GM10248 (cell line): ENCODE measurements at places on chromosomes 7 and 10.

DNA sequence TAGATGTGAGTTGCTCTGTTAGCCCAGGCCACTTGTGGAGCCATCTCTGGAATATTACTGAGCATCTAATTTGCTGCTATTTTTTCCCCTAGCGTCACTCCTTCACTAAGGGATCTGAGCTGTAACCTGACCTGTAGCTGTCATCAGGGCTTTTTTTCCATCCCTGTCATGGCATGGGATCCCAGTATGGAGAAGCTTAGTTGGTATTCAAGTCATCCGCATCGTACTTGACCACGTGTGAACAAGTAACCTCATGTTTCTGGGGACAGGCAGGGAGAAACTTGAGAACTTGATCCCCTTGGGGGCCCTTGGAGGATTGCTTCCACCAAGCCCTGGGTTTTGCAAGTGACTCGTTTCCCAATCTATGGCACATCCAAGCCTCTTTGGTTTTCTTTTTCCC, 474.4 kb upstream of the GALNT17 start:
- DNase-seq: no peak

DNA sequence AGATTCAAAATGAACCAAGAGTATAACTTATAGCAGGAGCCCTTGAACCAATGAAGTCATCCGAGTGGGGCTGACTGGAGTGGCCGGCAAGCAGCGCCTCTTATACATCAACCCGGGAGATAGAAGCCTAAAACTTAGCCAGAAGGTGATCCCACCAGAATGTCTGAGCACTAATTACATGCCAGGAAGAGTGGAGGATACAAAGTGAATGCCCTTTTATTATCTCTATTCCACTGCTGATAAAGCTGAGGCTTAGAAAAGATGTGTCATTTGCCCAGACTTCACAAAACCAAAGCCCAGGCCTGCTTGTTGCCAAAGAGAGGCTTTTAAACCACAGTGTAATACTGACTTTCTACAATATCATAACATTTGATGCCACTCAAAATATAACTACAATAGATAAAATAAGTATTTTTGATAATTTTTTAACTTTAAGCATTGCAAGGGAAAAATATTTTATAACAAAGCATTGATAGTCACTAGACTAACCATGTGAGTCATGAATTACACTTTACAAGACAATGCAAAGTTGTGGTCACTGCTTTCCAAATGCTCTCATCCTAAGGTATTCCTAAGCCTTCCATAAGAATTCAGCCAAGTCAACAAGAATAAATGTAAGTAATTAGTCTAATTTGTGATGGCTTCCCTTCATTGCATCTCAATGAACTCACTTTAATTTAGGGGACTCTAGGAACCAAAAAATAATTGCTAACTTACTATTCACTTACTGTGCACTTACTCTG, 58.6 kb upstream of the ARID5B start:
- no peak for DNase-seq

DNA sequence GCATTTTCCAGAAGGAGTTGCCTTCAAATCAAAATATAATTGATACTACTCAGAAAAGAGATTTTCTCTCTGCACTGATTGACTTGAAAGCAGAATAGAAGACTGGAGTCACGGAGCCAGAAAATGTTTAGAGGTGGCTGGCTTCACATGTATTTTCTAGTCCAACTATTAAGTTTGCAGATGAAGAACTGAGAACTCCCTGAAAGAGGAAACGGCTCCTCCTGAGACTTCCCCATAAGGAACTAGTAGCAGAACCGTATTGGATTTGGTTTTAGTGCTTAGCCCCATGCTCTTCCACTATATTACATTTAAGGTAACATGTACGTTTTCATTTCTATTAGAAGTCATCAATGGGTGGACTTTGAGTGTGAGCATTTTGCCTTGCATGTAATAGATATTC, 946.3 kb downstream of the CNTNAP2 start:
- no peak for DNase-seq

DNA sequence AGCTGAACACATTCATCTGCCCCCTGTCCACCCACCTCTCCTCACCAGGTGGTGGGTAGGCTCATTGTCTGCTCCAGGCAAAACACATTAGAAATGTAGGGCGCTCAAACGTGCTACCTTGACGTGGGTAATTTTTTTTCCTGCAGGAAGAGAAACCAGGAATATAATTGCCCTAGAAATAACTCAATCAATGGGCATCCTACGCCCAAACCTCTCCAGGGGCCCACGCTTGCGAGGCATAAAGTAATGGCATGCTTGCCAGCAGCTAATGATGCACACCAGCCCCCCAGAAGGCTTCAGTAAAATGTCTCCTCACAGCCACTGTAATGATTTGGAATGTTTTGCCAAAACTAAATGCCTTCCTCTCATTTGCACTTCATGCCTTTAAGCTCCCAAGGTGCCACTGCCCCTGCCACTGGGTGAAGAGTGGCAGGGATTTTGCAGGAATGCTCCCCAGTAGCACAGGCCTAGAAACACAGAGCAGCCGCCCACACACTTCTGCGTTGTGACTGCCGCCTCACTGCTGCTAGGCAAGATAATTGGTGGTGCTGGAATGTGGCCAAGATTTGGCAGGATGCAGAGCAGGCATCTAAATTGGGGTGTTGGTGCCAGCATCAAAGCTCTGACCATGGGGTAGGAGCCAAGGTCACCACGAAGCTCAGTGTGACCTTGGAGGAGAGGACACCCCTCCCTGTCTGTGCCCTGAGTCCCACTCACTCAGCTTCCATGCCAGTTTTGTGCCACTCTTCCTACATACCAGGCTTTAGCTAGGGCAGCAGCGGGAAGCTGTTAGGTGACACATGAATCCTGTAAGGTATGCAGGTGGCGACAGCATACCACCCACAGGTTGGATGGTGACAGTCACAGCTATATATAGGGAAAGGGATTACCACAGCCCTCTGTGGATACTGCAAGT, 48.7 kb upstream of the PPP1R3C start:
- no peak for DNase-seq

DNA sequence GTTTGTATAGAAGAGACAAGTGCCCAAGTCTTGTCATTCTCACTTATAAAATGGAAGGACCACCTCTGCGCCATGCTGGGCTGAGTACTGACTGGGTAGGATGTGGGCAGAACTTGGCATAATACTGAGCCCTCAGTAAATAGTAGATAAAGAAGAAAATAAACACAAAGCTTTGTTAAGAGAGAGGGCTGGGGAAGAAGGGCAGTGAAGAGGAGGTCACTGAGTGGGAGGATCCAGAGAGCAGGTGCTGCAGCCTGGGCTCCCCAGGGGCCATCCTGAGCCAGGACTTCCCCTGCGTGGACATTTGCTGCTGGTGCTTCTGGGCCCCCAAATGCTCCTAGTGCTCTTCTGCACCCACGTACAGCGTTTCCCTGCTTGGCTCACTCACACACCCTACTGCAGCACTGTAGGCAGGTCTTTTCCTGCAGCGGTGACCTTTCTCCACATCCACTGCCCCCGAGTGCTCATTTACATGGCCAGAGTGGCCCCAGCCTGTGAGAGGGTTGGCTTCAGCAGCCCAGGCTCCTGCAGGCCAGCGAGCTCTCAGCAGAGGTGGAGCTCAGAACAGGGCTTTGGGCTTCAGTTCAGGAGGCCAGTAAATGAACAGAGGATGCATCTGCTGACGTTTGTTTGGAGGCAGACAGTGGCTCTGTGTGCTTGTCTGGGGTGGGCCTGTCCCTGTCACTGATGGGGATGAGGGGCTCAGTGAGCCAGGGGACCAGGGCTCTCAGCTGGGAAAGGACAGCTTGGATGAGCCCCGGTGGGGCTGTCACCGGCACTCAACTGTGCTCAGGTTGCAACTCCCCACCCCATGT, 164.6 kb downstream of the ADARB2 start:
- DNase-seq: no peak

- DNase-seq: no peak
Measured at GRCh38 chr7:50599385-50599784, 34.2 kb upstream of the DDC start.

DNA sequence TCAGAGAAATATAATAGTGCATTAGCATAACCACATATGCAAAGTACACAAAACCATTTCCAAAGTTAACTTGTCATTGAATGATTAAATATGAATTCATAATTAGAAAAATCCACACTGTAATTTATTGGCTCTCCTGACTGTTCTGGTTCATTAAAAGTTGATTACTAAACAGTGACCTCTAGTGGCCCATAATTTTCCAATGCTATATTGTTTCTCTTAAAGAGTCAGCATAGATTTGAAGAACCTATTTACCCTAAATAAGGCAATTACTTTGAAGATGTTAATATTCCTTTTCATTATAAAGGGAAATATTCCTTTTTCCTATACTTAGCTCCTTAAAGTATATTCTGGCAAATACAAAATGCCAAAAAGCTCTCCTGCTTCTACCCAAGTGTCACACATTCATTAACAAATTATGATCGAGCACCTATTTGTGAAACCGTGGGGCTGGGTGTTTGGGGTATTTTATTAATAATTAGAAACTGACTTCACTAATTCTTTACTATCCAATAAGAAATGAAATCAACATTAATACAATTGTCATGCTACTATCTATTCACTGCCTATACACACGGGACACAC, 86.2 kb downstream of the HIBADH start:
- peak; percentile 24 for DNase-seq

- no peak for DNase-seq
Measured at GRCh38 chr7:130293521-130293920, 560 bp downstream of the CPA4 start.

GRCh38 chr7:3942276-3942675, 641.2 kb downstream of the SDK1 start:
- DNase-seq: no peak

GRCh38 chr10:50470345-50470744, 153.4 kb downstream of the SGMS1 start:
- DNase-seq: no peak

- DNase-seq: no peak
Measured at GRCh38 chr10:37003126-37003525, 122.3 kb upstream of the ANKRD30A start.

DNA sequence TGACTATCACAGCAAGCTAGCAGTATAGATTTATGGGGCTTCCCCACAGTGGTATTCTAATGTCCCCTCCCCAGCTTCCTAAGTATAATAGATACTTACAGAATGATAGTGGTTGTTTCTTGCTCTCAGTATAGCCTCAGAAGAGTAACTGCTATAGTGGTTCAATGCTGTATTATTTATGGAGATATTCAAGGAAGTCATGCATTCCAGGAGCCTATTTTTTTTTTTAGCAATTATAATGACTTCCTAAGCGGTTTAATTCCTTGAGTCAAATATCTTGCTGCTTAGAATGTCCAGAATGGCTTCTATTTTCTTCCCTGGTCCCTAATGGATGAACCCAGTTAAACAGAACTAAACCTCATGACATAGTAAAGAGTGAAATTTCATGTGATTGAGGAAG, 451.5 kb upstream of the SEMA3D start:
- DNase-seq: no peak

GRCh38 chr10:77333610-77334340, 303.8 kb downstream of the KCNMA1 start:
- DNase-seq: no peak

DNA sequence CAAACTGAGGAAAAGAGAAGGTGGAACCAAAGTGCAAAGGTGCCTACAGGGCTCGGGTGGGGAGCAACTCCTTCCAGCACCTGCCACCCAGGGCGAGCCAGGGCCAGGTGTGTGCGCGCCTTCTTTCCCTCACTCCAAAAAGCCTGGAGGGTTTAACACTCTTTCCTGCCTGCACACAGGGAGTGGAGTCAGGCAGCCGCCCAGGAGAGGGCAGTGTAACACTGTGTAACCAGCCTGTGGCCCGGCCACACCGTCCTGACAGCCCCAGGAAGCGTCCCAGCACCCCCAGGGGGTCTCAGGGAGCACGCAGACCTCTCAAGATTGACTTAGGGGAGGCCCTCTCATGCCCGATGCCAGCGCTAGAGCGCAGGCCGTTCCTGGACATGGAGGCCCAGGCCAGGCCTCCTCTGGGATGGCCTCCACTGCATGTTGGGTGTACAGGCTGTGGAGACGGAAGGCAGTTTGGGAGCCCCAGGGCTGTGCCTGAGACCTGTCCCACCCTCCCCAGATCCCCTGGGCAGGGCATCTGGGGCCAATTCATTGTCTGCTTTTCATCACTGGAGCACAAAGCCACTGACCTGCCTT, 13.4 kb downstream of the BRI3 start:
- peak; percentile 80 for DNase-seq

- DNase-seq: no peak
Measured at GRCh38 chr7:54878339-54878738, 119.3 kb upstream of the SEC61G start.

DNA sequence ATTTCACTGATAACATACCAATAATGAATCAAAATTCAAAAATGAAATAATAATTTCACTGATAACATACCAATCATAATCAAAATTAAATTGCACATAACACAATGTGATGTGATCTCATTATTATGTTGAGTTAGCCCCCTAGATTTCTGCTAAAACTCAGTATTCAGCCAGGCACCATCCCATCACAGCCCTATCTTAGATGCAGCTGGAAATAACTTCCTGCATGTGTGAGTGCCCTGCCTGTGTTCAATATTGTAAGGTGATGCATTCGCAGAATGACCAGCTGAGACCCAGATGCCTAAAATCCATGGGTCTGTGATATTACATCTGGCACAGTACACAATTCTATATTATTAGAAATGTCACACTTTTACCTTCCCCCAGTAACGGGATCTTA, 142.4 kb downstream of the CALCR start:
- DNase-seq: no peak

- DNase-seq: no peak
Measured at GRCh38 chr10:132677096-132677472, 108.9 kb downstream of the NKX6-2 start.
